ENCODE measurements at places on chromosomes 4 and X.

GRCh38 chrX:114101081-114101480, 482.8 kb upstream of the HTR2C start:
- DNase-seq = no peak

DNA sequence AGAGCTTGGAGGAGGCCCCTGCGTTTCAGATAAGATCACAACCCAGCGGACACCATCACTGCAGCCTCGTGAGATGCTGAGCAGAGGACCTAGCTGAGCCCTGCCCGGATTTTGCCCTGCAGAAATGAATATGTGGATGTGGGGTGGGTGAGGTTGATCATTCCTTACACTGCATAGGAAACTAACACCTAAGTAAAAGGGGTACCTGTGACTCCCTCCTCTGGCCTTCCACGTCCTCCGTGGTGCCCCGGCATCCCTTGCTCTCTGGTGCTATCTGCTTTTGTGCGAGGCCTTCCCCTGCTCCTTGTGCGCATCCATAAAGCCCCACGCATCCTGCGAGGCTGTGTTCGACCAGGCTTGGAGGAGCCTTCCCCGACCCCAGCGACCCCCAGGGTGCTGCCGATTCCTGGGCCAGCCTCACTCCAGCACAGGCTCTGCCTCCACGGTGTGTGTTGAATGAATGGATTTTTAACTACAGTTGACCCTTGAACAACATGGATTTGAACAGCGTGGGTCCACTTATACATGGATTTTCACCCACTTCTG, 25.6 kb upstream of the GPR78 start:
- no peak for DNase-seq

- DNase-seq = no peak
These were observed 17.8 kb upstream of the EGFL6 start for GRCh38 chrX:13551610-13552009.

- DNase-seq = no peak
These were observed 511.3 kb downstream of the TRIML1 start for GRCh38 chr4:188650516-188650915.

DNA sequence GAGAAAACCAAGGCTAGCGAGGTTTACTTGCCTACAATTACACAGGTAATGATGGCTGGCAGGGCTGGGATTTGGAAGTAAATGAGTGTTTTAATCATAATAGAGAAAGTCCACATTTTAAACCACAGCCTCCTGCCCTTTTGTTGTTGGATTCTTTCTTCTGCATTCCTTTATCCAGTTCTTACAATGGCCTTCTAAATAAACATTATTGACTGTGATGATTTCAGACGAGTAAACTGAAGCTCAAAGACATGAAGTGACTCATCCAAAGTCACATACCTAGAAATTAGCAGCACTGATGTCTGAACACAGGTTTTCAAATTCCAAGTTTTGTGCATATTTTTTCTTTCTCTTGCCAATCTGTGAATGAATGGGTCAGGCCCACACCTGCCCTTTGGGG, 51.2 kb upstream of the C1QTNF7 start:
- DNase-seq = no peak

GRCh38 chr4:22238742-22239141, 277.1 kb downstream of the ADGRA3 start:
- no peak for DNase-seq

- DNase-seq = peak; percentile 66
These were observed 52.9 kb downstream of the SUPT20HL2 start for GRCh38 chrX:24260842-24261550.

DNA sequence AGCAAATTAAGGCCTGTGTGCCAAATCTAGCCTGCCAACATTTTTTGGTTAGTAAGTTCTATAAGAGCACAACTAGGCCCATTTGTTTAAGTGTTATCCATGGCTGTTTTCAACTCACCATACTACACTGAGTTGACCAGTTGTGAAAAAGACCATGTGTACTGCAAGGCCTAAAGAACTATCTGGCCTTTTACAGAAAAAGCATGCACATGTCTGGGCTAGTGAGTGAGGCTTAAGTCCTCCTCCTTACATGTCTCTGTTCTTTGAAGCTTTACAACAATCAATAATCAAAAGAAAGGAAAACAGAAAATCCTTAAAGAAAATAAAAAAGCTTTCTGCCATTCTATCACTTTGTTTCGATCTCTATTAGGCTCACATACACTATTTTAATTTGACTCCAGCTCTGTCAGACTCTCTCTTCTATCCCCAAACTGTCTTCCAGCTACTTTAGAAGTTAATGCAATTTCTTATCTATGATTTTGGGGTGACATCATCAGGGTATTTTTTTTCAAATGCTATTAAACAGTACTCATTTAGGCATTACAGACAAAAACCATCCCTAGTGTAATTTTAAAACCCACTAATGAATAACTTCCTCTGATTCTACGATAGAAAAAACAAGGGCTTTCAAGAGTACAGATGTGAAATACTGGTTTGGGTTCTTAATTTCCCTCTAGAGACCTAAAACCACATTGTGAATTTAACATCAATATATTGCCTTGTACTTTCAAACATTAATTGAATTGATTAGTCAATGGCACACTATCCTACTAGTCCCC, 161.8 kb downstream of the MAB21L2 start:
- DNase-seq = no peak

- DNase-seq = peak; percentile 4
These were observed 412.0 kb upstream of the ATOH1 start for GRCh38 chr4:93416344-93417128.

DNA sequence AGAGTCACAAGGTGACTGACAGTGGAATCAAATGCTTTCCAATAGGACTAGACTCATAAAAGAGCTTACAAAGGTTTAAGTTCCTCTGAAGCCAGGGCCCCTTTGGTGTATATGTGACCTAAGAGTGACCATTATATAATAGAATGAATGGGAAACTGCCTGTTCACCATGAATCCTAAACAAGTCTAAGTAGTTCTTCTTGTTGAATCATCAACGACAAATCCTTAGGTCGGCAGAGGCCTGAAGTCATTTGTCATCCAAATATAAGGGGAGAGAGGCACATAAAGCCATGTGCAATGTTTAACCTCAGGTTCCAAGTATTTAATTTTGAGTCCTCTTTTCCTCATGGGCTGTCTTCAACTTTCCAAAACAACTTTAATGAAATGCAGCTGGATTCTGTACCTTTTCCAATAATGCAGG, 122.4 kb downstream of the RASL11B start:
- peak; percentile 39 for DNase-seq

GRCh38 chr4:10334506-10335028, 122.7 kb downstream of the ZNF518B start:
- no peak for DNase-seq

DNA sequence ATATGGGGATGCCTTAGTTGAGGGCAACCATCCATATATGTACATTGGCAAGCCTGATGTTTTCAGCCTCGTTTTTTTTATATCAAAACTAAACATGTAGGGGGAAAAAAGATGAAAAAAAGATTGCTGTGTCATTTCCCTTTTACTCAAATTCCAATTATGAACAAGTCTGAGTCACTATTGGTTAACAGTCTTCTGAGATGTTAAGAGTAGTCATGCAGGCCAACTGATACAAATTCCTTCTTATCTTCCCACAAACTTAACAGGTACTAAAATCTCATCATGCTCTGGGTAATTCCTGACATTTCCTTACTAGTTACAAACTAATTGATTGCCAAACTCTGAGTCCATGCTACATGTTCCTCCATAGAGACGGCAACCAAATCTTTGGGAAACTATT, 222.1 kb downstream of the FRMPD4 start:
- DNase-seq = peak; percentile 23

DNA sequence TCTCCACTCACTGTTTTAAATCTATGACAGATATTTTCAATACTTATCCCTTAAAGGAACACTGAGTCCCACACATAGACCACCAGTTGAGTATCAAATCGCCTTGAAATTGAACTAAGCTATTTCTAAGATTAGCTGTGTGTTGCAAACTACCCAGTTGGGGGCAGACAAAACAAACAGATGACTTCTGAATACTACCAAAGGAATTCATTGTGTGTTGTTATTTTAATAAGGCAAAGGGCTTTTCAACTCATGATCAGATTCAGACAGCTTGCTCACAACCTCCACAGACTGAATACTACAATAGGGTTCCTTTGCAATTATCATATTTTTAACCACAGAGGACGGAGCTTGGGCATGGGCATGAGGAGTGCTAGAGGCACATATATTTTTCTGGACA, 283.0 kb upstream of the GPC4 start:
- peak; percentile 59 for DNase-seq

- no peak for DNase-seq
These were observed 38.6 kb upstream of the ATP6AP2 start for GRCh38 chrX:40542208-40542607.

- DNase-seq = peak; percentile 34
These were observed 16.1 kb downstream of the TNIP3 start for GRCh38 chr4:121148000-121148399.

GRCh38 chr4:1763550-1764080, 29.5 kb upstream of the FGFR3 start:
- peak; percentile 23 for DNase-seq

DNA sequence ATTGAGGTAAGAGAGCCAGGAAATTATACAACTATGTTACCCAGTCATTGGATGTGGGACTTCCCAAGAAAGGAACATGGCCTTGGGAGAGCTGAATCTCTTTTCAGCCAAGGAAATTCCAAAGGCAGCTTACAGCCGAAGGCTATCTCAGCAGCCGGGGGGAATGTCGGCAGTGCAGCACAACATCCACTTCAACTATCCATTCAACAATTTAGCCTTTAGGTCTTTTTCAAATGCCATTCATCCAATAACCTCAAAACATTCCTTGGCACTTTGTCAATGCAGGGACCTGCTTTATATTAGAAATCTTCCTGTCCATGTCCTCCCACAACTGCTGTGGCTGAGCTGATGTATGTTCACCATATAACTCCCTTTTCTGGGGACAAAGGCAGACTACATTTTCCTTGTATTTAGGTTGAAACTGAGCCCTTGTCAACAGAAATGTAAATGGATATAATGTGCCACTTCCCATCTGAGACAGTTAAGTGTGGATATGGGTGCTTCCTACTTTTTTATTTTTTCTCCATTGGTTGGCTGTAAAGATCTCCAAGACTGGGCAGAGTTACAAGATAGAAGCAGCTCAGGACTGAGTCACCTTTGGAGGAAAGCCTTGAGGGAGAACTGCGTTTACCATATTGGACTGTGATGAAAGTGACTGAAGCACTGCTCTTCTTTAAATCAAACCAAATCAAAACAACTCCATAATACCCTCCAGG, 94.8 kb downstream of the GPRIN3 start:
- DNase-seq = peak; percentile 10
